ENCODE measurements at places on chromosomes 13 and 19. TPM values are rescaled to one million over a fixed set of nuclear protein-coding genes. Genes with fewer than 3 reads are reported as not detected.

Gene CERS1
- not detected for total RNA-seq

Gene IGFLR1
- 17.1 TPM for total RNA-seq

Gene TEX30
- total RNA-seq: 5.8 TPM

Gene THSD1
- 14.9 TPM for total RNA-seq

Gene CBARP
- 0.41 TPM for total RNA-seq

Gene FEM1A
- 13.3 TPM for total RNA-seq

Gene NKPD1
- total RNA-seq: not detected

Gene SIGLEC12
- total RNA-seq: 5.9 TPM

Gene ZNF564
- 15.4 TPM for total RNA-seq

Gene TMEM150B
- total RNA-seq: 45.5 TPM

Gene DLL3
- total RNA-seq: not detected

Gene FUT2
- total RNA-seq: 1.2 TPM

Gene PLK5
- total RNA-seq: not detected

Gene FFAR2
- total RNA-seq: 4.7 TPM

Gene ZNF880
- 18.3 TPM for total RNA-seq

Gene TTYH1
- not detected for total RNA-seq

Gene APOC1
- 816 TPM for total RNA-seq

Gene NLRP4
- total RNA-seq: not detected

Gene TNFSF13B
- 26.6 TPM for total RNA-seq

Gene ZNF85
- 4.2 TPM for total RNA-seq

Gene KIR2DL3
- total RNA-seq: 0.38 TPM

Gene ZNF284
- 2.4 TPM for total RNA-seq

Gene SIGLEC9
- 24.8 TPM for total RNA-seq

Gene ZNF816
- 12.0 TPM for total RNA-seq

Gene ZNF100
- 13.4 TPM for total RNA-seq

Gene DCLK1
- 10.4 TPM for total RNA-seq

Gene CIC
- 67.9 TPM for total RNA-seq

Gene IGFL2
- not detected for total RNA-seq

Gene DKKL1
- total RNA-seq: 0.92 TPM

Gene RFPL4A
- total RNA-seq: not detected

Gene NLRP7
- total RNA-seq: 0.15 TPM

Gene ZNF534
- total RNA-seq: 0.18 TPM

Gene CEACAM8
- 0.53 TPM for total RNA-seq

Gene SLC46A3
- 22.7 TPM for total RNA-seq

Gene ZNF784
- 7.1 TPM for total RNA-seq

Gene SIGLECL1
- total RNA-seq: not detected

Gene U2AF1L4
- total RNA-seq: 20.3 TPM

Gene ZNF99
- total RNA-seq: 0.06 TPM

Gene DHRS12
- 13.4 TPM for total RNA-seq

Gene NALCN
- 0.83 TPM for total RNA-seq

Gene EFNA2
- total RNA-seq: not detected

Gene PSG7
- not detected for total RNA-seq

Gene ZNF850
- total RNA-seq: 3.3 TPM

Gene CCL25
- total RNA-seq: not detected

Gene CNMD
- total RNA-seq: not detected

Gene KLK4
- total RNA-seq: not detected

Gene TMPRSS9
- total RNA-seq: not detected

Gene OCEL1
- total RNA-seq: 37.2 TPM

Gene ERICH6B
- not detected for total RNA-seq

Gene SWSAP1
- 3.6 TPM for total RNA-seq

Gene PRX
- 51.5 TPM for total RNA-seq
